ENCODE measurements at places on chromosomes 13 and 19.

DNA sequence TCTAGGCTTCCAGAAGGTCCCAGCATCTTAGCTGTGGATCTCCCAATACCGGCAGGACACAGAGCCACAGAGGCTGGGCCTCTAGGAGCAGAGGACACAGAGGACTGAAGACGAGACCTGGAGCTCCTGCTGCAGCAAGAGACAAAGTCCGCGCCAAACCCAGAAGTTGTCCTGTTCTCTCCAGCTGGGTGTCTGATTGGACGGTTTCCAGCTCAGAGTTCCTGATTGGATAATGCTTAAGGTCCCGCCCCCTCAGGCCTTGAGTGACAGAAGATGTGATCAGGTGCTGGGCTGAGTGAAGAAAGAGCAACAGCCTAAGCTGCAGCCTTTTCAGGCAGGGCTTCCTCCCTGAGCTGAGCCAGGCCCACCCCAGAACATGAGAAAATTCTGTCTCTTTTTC is 59.9 kb upstream of the ZNF85 start:
- no peak for DNase-seq

DNA sequence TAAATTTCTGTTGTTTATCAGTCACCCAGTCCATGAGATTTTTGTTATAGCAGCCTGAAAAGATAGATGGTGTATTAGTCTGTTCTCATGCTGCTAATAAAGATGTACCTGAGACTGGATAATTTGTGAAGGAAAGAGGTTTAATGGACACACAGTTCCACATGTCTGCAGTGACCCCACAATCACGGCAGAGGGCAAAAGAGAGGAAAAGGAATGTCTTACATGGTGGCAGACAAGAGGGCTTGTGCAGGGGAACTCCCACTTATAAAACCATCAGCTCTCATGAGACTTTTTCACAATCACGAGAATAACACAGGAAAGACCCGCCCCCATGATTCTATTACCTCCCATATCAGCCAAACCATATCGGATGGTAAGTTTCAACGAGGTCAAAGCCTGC is 309.2 kb downstream of the LIG4 start:
- DNase-seq, result no peak

DNA sequence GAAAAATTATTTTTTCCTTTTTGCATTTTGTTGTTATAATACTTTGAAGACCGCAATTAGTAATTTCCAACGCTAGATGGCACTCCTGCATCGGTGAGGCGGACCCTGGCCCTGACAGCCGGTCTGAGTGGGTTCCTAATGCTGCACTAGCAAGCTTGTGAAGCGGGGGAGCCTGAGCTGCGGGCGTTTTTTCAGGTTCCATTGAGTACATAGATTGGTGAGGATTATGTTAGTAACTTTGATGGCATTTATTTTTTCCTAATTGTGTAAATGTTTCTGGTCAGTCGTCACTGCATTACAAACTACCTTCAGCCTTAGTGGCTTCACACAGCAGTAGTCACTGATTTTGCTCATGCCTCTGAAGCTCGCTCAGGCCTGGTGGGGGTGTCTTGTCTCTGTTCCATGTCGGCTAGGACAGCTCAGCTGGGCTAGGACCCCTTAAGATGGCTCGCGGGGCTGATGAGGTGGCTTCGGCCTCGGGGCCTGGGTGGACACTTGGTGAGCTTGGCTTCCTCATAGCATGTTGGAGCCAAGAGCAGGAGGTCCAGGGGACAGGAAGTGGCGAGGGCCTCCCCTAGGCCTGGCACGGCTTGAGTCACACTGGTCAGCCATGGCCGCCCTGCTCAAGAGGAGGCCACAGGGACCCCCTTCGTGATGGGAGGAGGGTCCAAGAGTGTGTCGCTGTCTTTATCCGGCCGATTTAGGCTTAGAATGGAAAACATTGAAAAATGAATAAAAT is 25.0 kb downstream of the ERCC5 start:
- peak; percentile 23 for DNase-seq

DNA sequence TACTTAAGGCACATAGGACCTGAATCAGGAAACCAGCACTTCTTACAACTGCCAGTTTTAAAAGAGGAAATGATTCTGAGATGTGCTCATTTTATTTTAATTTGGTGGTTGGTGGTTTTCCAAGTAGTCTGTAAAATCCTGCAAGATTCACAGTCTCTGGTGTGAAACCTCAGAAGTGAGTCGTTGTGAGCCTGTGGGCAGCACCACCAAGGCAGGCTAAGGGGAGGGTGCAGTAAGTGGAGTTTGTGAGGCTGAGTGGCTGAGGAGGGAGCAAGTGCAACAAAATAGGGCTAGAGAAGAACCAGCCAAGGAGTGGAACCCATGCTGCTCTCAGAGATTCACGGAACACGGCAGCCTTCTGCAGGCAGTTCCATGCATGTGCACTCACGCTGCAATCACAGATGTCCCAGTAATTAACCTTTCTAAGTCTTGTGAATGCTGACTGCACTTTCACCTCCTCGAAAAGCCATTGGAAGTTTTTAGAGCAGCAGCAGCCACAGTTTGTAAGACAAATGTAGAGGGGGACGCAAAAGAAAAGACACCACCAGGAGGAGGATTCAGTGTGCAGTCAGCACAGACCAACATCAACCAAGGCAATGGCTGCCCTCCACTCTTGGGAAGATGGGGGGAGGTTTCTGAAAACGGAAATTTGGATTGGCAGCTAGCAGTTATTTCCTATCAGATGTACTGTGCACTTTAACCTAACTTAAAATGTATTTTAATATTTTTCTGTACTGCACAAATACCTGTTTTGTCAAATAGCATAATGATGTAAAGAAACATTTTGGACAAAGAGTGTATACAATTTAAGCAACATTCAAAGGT is 44.9 kb downstream of the ESD start:
- DNase-seq, result peak; percentile 8

- DNase-seq, result no peak
Measured at GRCh38 chr13:46334035-46334822, 52.8 kb downstream of the RUBCNL start.

- no peak for DNase-seq
Measured at GRCh38 chr19:47497821-47498520, 14.0 kb upstream of the KPTN start.

GRCh38 chr19:43966079-43966694 is 15.2 kb downstream of the ZNF221 start:
- no peak for DNase-seq

- DNase-seq, result no peak
Measured at GRCh38 chr13:99308471-99309087, 1.4 kb upstream of the GPR183 start.

DNA sequence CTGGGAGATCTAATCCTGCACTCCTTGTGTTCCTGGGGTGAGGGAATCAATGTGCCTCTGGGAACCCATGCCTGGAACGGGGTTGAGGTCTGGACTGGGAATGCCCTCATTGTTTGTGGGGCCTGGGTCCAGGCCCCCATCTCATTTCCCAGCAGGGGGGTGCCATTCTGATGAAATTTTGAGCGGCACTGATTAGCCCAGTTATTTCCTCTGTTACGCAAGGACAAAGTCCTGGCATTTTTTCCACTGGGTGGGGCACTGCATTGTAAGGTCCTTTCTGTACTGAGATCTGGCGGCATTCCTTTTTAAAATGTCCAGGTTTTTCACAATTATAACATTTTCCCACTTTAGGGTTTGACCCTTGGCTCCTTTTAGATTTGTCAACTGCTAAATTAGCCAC is 14.8 kb downstream of the FPR3 start:
- no peak for DNase-seq

- no peak for DNase-seq
Measured at GRCh38 chr13:82187227-82187626, 1695.0 kb downstream of the SLITRK1 start.

GRCh38 chr19:34972163-34972705 is 8.2 kb upstream of the ZNF792 start:
- no peak for DNase-seq

GRCh38 chr19:44903602-44904425 is 1.8 kb upstream of the APOE start:
- DNase-seq, result peak; percentile 46

DNA sequence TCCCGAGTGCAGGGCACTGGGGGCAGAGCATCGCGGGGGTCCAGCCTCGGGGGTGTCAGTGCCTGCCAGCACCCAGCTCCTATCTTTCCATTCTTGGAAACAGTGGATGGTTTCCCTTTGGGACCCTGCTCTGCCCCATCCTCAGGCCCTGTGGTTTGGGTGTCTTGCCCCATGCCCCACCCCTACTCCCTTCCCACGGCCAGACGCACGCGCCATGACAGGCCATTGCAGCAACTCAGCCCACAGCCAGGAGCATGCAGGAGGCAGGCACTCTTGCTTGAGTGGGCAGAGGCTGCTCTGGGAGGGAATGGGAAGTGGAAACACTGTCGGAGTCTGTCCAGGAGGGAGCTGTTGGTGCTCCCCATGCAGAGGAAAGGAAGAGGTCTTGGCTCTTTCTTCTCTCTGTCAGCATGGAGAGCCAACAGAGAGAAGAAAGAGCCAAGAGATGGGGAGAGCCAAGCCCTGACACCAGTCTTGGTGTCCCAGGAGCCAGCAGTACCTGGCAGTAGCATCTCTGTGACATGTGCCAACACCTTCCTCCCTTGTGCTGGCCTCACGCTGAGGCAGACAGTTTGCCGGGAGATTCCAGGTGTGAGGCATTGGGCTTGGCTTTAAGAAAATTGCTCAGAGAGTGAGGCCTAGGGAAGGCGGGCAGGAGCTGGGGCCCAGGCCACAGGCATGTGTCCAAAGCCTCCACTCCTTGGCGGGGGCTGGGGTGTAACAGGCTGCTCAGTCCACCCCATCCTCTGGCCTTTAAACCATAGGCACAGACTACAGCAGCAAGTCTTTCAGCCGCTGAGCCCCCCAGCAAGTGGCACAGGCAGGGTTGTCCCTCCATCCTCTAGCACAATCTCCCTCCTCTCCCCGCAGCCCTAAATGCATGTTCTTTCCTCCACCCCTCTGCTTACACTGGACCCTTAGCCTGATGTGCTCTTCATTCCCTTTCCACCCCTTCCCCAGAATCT is 86.7 kb upstream of the UQCRFS1 start:
- no peak for DNase-seq

- no peak for DNase-seq
Measured at GRCh38 chr13:70619936-70620335, 511.7 kb upstream of the KLHL1 start.

- no peak for DNase-seq
Measured at GRCh38 chr13:100382785-100383184, 205.8 kb downstream of the GGACT start.

Data from stimulated activated CD8-positive, alpha-beta memory T cell treated with anti-CD3 and anti-CD28 coated beads, Interleukin-4, amount 100 ng/mL, for 1 hour (primary cell).